Muscle of arm (tissue), 14 donors: ENCODE measurements at places on chromosomes 1 and 21.
A peak's percentile ranks its signal among the peaks of the same experiment; 100 is the strongest.

GRCh38 chr1:21355956-21356355 is 65.7 kb upstream of the ECE1 start:
- DNase-seq, result no peak

DNA sequence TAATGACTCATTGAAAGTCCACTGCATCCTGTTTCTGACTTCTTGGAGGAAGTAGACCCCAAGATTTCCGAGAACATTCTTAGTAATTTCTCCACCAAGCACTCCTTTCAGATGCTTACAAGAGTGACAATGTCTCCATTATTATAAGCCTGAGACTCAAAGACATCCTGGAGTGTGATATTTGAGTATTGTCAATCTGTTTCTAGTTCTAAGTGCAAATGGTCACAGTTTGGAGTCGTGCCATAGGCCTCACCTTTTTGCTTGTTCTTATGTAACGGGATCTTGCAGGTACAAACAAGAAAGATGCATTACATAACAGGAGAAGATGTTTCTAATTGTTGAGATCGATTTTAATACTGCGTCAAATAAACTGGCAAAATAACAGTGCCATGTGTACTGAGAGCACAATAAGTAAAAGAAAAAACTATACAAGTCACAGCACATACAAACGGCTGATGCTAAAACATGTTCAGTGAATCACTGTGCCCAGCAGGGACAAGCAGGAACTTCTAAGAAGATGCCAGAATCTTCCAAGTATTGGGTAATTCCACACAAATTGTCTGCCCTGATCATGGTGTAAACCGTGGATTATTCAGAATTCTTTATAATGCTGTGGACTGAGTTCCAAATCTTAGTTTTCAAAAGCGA is 54.1 kb downstream of the CD2 start:
- DNase-seq, result no peak

DNA sequence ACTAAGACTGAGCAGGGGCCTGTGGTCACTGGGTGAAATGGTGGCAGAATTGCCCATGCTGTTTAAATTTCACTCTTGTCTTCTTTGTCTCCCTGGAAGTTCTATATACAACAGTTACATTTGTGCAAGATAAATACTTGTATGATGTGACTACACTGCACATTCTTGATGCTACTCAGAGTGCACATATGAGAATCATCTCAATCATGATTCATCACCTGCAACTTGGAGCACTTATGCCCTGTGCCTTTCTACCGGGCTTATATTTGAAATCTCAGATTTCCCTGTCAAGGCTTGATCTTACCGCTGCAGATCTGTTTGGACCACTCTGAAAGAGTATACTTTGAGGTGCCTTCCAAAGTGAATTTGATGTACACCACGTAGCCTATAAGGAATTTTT is 10.6 kb downstream of the PGM1 start:
- no peak for DNase-seq

- no peak for DNase-seq
Measured at GRCh38 chr1:50611675-50612074, 188.4 kb upstream of the DMRTA2 start.

DNA sequence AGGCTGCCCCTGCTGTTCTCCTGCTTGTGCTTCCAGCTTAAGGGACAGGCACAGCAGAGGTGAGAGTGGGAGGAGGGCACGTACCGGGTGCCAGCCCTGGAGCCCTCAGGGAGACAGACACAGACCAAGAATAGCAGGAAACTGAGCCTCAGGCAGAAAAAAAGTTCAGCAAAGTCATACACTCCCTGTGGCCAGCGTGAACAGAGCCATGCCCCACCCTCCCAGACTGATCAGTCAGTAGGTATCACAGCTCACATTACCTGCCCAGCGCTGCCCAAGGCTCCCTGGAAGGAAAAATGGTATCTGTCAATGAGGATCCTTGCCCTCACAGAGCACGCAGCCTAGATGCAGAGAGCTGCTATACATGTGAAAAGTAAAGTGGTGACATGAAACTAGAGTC is 1.3 kb downstream of the UBL4B start:
- DNase-seq, result no peak

DNA sequence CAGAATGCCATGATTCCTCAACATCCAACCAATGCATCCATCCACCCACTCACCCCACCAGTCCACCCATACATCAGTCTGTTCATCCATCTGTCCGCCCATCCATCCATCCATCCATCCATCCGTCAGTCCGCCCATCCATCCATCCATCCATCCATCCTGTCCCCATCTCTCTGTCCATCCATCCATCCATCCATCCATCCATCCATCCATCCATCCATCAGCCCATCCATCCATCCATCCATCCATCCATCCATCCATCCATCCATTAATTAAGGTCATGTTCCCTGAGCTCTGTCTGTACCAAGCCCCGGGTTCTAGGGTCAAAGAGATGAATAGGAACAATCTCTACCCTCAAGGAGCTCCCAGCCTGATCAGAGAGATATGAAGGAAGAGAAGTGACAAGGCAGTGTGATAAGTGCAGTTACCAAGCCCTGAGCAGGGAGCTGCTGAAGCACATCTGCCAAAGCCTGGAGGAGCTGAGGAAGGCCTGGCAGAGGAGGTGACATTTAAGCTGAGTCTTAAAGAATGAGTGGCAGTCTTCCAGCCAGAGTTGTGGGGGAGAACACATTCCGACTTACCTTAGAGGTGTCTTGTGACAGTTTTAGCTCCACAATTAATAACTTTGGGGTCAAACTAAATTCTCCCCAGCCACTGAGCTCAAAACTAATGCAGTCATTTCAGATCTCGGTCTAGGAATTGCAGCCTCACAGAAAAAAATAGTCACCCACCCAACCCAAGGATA is 47.9 kb downstream of the GRIK3 start:
- no peak for DNase-seq

DNA sequence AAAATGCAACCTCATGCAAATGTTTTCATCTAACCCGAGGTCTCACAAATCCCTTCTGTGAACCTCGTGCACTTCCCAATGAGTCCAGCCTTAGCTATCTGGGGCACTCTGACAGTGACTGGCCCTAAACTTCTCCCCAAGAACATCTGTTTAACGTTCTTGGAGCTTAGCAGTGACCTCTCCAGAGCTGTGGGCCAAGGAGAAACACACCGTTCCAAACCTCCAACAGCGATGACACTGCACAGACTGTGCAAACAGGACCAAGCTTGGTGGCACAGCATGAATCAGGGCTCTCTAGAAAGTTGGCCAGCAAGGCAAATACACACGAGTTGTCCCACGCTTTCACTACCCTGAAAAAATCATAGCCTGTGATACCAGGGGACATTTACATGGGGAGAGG is 15.8 kb downstream of the BEND5 start:
- DNase-seq, result no peak

DNA sequence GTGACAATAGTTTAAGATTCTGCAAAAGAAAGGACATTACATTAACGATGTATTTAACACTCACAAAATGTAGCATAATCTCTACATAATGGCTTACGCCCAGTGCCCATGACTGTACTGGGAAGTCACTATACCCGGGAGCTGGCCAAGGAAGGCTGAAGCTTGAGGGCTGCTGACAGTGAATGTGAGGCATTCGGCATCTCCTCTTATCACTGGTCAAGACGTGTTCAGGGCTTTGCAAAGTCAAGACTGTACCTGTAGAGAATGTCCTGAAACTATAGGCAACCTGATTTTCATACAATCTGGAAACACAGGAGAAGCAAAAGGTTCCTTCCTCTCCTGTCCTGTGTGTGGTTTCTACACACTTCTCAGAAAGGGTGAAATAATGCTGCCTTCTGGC is 12.7 kb upstream of the IFNGR2 start:
- no peak for DNase-seq

- DNase-seq, result no peak
Measured at GRCh38 chr1:1196431-1197187, 9.8 kb downstream of the TNFRSF18 start.

DNA sequence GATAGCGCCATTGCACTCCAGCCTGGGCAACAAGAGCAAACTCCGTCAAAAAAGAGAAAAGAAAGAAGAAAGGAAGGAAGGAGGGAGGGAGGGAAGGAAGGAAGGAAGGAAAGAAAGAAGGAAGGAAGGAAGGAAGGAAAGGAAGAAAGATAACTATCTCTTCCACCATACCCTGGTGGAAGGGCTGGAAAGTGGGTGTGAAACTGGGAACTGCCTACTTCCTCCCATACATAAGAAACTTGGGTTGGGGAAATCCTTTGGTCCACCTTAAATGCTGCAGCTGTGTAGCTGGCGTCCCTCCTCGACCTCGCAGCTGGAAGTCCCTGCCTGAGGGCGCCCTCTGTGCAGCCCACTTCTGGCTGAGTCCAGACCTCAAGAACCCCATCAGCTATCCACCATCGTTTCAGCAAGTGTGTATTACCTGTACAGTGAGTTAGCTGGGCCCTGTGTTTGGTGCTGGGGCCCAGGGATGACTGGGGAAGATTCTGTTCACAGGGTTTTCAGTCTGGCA is 4.6 kb upstream of the FAM167B start:
- DNase-seq, result peak; percentile 75

- no peak for DNase-seq
Measured at GRCh38 chr1:63659448-63659847, 66.2 kb downstream of the PGM1 start.

DNA sequence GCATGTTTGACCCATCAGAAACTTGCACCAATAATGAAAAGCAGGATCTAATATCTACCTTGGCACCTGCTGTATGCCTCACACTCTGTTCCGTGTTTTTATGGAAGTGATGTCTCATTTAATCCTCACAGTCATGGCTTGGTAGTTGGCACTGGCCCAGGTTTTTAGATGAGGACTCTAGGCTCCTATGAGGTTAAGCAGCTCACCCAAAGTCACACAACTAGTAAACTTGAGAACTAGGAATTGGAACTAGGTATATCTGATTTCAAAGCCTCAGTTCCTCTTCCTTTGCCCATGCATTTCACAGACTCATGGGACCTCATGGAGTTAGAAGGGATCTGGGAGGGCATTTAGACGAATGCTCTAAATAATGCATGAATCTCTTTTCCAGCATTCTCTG is 21.3 kb upstream of the TARBP1 start:
- no peak for DNase-seq

DNA sequence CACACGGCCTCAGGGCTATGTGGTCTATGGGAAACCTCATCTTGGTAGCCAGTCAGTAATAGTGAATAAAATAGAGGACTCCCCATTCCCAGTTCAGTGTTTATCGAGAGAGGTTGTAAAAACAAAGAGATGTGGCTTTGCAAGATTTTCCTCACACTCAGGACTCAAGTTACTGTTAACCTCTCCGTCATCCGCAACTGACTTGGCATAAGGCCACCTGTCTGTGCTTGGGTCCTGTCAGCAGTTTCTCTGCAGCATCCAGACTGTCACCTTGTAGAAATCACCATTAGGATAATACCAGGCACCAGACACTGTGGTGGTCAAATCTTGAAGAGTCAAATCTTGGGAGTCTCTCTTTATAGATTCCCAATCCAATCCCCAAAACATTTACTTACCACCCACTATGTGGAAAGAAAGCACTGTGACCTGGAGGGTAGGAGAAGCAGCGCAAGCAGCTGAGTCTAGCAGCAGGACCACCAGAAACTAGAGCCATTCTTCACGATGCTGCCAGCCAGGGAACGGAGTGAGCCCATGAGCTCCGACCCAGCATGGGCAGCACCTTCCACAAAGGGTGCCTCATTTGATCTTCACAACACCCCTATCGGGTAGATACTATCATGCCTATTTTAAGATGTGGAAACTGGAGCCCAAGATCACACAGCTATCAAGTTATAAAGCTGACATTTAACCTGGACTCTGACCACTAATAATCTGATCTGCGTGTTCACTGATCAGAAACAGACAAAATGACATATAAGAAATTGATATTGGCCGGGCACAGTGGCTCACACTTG is 5.6 kb upstream of the GPR25 start:
- no peak for DNase-seq

DNA sequence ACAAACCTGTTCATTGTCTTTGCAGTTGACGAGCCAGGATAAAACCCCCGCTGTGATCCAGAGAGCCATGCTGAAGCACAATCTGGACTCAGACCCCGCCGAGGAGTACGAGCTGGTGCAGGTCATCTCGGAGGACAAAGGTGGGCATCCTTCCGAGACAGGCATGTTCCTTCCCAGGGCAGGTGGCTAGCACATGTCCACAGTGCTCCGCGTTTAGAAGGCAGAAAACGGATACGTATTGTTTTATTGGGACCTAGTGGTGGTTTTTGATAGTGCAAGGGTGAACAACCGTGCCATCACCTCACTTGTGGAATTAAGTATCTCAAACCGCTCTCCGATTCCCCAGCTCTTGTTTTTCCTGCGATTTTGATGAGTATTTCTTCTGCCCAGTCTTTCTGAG is 115.3 kb downstream of the COLGALT2 start:
- no peak for DNase-seq

DNA sequence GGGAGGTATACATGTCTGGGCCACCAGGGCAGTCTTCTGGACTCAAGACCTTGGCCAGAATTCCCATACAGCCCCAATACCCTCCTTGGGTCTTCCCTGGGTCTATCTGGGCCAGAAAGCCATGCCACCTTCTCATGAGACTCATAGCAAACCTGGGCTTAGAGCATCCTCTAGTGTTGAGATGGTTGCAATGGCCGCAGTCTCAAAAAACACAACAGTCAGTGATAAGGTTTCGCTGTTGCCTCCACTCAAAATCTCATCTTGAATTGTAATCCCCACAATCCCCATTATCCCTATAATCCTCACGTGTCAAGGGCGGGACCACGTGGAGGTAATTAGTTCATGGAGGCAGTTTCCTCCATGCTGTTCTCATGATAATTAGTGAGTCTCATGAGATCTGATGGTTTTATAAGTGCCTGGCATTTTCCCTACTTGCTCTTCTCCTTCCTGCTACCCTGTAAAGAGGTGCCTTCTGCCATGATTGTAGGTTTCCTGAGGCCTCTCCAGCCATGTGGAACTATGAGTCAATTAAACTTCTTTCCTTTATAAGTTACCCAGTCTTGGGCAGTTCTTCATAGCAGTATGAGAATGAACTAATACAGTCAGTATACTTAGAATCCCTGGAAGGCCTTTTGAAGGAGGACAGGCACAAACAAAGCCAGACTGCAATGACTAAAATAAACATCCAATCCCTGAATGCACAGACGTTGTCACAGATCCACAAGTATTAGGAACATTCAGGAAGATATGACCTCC is 77.0 kb downstream of the CTH start:
- no peak for DNase-seq

DNA sequence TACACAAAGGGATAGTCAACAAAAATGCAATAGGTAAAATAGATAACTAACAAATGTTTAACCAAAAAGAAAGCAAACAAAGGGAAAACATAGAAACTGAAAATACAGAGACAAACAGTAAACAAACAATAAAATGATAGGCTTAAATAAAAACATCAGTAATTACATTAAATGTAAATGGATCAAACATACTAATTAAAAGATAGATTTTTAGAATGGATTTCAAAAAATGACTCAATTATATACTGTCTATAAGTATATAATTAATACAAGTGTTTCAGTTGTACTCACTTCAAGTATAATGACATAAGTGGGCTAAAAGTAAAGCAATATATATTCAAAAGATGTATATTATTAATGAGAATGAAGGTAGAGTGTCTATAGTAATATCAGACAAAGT is 101.1 kb downstream of the MRPS6 start:
- DNase-seq, result no peak

- no peak for DNase-seq
Measured at GRCh38 chr1:3113047-3113740, 44.2 kb downstream of the PRDM16 start.

- DNase-seq, result no peak
Measured at GRCh38 chr1:55822891-55823290, 607.7 kb upstream of the USP24 start.
